ENCODE measurements at places on chromosomes 11 and 22.
A peak's percentile ranks its signal among the peaks of the same experiment; 100 is the strongest.

DNA sequence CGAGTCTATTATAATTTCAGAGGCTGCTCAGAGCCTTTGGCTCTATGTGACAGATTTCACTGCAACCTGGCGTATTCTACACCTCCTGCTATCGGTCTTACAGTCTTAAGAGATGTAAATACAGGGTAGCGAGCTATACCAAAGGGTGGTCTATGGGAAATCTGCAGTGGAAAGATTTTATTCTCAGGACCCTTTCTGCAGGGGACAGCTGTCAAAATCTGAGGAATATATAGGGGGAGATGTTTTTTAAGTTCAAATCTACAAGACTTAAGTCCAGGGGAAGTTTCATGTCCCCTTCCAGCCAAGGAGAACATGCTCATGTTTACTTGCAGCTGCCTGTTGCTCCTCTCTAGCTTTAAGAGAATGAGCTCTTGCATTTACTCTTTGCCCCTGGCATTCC, 62.7 kb downstream of the MICAL2 start:
- no peak for DNase-seq

- peak; percentile 74 for DNase-seq
Observed at GRCh38 chr11:72223615-72224563, 678 bp upstream of the INPPL1 start.

DNA sequence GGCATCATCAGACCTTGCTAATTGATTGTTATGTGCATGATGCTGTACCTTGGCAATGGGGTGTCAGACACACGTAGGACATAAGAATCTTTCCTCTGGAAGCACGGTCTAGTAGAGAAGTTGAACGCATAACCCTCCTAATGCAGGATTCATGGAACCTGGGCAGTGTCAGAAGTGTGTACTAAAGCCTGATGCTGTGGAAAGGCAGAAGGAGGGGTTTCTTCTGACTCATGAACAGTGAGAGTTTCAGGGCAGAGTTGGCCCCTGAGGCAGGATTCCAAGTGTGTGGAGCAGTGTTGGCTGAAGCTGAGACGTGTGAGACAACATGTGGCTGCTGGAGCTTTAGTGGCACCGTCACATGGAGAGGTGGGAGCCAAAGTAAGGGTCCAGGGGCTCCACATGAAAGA, 3.5 kb downstream of the PANX1 start:
- DNase-seq = no peak

DNA sequence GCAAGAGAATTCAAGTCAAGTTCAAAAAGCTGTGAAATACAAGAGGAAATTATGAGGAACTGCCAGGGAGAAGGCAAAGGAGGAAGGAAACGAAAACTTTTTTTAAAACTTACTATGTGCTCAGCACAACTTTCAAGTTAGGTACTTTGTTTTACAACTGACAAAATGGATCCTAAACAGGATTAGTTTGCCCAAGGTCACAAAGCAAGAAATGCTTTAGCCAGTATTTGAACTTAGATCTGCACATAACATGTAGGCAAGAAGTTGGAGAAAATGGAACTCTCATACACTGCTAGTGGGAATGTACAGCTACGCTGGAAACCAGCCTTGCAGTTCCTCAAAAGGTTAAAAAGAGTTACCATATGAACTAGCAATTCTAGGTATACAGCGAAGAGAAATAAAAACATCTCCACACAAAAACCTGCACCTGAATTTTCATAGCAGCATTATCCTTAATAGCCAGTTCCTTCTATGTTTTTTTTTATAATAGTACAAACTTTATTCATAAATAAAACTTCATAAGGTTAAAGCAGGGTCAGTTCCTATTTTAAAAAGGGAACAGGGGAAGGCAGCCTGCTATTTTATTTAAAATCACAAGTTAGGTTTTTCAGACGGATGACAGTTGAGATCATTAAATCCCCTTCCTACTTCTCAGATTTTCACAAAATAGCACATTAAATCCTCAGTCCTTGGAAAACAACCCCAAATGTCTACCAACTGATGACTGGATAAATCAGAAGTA, 19.2 kb downstream of the DDX6 start:
- no peak for DNase-seq

- DNase-seq = no peak
Observed at GRCh38 chr11:16840951-16841350, 102.5 kb downstream of the C11orf58 start.

DNA sequence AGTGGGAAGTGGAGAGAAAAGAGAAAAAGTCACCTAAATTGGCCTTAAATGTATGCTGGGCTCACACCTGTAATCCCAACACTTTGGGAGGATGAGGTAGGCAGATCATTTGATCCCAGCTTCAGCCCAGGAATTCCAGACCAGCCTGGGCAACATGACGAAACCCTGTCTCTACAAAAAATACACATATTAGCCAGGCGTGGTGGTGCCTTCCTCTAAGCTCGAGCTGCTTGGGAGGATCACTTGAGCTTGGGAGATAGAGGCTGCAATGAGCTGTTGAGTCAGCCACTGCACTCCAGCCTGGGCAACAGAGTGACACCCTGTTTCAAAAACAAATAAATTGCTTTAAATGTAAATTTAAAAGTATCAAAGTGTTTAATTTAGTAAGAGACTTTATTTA, 3.9 kb downstream of the CBL start:
- no peak for DNase-seq

Data from NCI-H146 (cell line).